ENCODE measurements at places on chromosomes 16 and 17.

- DNase-seq = peak; percentile 12
Measured at GRCh38 chr16:19410435-19411171, 7.1 kb upstream of the TMC5 start.

- no peak for DNase-seq
Measured at GRCh38 chr17:78613416-78613815, 36.2 kb upstream of the DNAH17 start.

DNA sequence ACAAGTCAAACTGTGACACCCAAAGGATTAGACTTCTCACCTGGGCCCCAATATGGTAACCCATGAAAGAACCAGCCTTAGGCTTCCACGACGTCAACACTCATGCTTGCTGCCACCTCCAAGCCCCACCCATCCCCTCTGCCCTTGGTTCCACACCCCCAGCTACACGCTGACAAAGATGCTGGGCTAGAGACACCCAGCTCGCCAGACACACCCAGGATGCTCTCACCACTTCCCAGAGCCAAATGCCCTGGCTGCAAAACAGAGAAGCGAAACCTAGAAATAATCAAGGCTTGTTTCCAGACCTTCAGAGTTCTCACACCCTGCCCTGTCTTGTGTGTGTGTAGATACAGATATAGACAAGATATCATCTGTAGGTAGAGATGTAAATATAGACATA, 26.0 kb upstream of the ADCY9 start:
- DNase-seq = peak; percentile 8

GRCh38 chr17:77779711-77780539, 178.6 kb upstream of the TNRC6C start:
- DNase-seq = no peak

- peak; percentile 89 for DNase-seq
Measured at GRCh38 chr16:82655072-82655714, 28.4 kb downstream of the CDH13 start.

GRCh38 chr17:36468903-36469635, 17.4 kb upstream of the ZNHIT3 start:
- no peak for DNase-seq

DNA sequence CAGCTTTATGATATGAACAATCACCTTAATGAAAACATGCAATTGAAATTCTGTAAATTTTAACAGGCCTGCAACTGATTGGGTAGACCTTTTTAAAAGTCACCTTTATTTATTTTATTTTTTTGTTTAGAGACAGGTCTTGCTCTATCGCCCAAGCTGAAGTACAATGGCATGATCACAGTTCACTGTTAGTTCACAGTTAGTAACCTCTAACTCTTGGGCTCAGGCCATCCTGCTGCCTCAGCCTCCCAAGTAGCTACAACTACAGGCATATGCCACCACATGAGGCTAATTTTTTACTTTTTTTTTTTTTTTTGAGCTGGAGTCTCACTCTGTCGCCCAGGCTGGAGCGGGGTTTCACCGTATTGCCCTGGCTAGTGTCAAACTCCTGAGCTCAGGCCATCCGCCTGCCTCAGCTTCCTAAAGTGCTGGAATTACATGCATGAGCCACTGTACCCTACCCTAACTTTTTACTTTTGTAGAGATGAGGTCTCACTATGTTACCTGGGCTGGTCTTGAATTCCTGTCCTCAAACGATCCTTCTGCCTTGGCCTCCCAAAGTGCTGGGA, 28.0 kb downstream of the AP1G1 start:
- no peak for DNase-seq

DNA sequence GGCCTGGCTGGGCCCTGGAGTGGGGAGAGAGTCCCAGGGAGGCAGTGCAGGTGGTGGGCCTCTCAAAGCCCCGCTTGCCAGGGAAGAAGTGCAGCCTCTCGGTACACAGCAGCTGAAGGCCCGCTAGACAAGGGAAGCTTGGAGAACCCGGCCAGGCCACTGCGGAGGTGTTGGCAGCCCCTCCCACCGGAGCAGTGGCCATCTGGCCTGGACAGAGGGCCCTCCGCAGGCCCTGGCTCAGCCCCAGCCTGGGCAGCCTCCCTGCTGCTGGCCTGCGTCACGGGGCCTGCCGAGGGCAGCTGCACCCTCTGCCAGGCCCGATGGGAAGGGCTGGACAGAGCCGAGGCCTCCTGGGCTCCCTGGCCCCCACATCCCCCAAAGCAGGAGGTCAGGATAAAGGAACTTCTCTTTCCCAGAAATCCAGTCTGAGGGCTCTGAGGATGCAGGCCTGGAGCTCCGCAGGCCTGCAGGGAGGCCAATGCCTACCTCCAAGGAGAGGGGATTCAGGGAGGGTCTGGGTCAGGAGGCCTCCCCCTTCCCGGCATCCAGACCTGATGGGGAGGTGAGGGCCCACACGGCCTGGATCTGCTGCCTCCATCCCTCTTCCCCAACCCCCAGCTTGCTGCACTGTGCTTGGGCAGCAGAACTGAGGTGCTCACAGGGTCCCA, 4.3 kb downstream of the SPPL2C start:
- no peak for DNase-seq

GRCh38 chr17:28527181-28527681, 21.1 kb downstream of the FOXN1 start:
- DNase-seq = no peak

GRCh38 chr17:47821424-47822391, at the start of gene OSBPL7:
Gene OSBPL7 (minus strand): TSS chr17:47821794. CDS start chr17:47820278, 1,516 bp downstream.
- peak; percentile 84 for DNase-seq

DNA sequence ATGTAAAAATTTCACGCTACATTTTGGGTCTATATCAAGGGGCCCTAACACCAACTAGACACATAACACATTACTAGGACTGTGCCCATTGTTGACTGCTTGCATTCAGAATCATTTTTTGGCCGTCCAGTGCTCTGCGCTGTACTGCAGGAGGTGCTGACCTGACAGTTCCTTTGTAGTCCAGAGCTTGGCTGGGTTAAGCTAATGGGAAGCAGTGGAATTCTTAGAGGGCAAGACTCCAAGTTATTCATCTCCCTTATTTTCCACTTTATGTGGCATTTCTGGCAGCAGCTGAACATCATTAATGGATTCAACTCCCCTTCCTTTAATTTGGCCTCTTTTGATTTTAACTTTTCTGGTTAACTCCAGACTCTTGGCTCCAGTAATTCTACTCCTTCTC, 351.7 kb downstream of the CDH8 start:
- DNase-seq = no peak

GRCh38 chr16:986411-986810, 4.8 kb downstream of the SOX8 start:
- no peak for DNase-seq

GRCh38 chr17:63436523-63437110, 9.5 kb downstream of the CYB561 start:
- DNase-seq = no peak

DNA sequence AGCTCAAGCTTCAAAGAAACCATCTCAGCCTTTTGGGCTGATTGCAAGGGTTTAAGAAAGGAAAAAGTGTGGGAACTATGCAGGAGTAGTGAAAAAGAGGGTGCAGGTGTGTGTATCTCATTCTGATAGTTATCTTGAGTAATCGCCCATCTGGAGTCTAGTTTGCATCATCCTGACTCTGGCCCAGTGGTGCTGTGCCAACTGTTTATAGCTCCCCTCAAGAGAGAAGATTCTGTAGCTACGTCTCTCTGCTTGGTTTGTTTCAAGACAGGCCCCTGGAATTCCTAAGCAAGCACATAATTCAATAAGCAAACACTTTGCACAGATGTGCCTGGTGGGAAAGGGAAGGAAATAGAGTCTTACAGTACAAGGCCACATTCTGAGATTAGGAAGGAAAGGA, 144.4 kb downstream of the HAPSTR1 start:
- DNase-seq = no peak

- DNase-seq = no peak
Measured at GRCh38 chr17:73776351-73777130, 132.3 kb upstream of the SDK2 start.

DNA sequence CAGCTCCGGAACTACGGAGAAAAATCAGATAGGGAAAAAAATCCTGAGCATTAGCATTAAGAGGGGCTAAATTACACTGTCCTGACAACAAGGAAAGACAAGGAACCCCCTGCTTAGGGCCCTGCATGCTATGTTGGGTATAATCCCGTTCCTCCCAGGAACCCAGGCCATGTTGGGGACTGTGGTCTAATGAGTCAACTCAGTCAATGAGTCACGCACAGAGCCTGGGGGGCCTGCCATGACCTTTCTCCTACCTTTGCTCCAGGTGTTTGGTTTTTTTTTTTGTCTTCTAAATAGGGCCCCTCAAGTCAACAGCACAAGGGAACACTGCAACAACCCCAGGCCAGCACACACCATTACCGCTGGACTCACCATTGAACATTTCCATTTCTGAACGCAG, 8.9 kb upstream of the ZNF200 start:
- no peak for DNase-seq

DNA sequence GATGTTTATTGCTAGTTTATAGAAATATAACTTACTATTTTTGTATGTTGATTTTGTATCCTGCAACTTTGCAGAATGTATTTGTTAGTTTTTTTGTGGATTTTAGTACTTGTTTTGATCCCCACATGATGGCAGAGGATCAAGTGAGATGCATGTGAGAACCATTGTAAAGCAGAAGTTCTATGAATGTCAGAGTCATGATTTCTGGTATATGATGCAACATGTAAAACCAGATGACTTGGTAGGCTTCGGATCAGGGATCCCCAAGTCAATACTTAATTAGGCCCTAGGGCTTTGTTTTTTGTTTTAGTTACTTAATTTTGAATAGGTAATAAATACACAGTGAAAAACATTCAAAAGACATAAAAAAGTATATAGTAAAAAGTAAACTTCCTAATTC, 45.8 kb downstream of the ESRP2 start:
- no peak for DNase-seq

DNA sequence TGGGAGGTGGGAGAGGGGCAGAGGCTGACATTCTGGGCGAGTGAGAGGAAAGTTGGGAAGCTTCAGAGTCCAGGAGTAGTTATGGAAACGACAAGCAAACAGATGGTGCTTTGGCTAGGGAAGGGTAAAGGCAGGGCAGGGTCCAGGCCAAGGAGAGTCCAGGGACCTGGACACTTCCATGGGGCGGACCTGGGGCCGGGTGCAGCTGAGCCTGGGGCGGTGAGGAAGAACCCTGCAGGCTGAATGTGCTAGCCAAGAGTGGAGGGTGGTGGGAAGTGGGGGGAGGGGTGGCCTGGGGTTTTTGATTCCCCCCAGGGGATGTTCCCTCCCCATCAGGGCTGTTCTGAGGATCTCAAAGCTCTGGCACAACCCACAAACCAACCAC, 2.6 kb downstream of the PPP1R9B start:
- DNase-seq = peak; percentile 29

GRCh38 chr16:35746281-35746962, 2287.0 kb downstream of the TP53TG3F start:
- no peak for DNase-seq

DNA sequence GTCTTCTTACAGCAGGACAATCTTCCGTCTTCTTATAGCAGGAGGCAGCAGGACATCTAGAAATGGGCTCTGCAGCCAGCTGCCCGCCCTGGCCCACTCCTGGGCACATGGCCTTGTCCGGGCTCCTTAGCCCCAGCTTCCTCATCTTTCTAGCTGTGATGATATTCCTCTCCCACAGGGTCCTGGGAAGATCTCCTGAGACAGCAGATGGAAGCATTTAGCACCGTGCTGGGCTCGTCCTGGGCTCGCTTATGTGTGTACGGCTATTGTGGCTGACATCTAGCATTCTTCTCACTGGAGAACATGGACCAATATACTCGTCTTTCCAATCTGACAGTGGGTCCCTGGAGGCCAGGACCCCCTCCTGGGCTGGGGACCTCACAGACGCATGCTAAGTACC, 48.5 kb downstream of the TIMM22 start:
- no peak for DNase-seq

- DNase-seq = peak; percentile 41
Measured at GRCh38 chr16:4064950-4065352, 51.3 kb downstream of the ADCY9 start.

GRCh38 chr16:49687476-49688002, 168.4 kb downstream of the ZNF423 start:
- DNase-seq = no peak

DNA sequence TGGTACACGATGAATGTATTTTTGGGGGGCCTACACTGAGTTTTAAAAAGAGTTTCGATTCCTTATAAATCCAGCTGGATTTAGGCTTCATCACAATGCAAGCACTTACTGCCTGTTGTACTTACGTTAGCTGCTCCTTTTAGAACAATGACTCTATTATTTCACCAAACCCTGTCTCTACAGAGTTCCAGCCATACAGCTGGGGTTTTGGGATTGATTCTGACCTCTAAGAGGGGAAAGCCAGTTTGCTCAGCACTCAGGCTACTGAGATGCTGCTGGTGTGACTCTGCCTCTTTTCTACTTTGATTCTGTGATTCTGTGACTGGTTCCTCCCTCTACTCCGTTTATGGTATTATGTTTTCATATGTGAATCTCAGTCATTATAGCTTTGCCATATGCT, 329.7 kb downstream of the ABCC12 start:
- no peak for DNase-seq

Measured in activated CD4-positive, alpha-beta T cell treated with anti-CD3 and anti-CD28 coated beads, Interleukin-2, amount 50 U/mL, for 16 hours (primary cell).